ENCODE measurements at places on chromosomes 5 and 9.

GRCh38 chr9:70435948-70436347 lies 21.5 kb upstream of the KLF9 start:
- no peak for DNase-seq

DNA sequence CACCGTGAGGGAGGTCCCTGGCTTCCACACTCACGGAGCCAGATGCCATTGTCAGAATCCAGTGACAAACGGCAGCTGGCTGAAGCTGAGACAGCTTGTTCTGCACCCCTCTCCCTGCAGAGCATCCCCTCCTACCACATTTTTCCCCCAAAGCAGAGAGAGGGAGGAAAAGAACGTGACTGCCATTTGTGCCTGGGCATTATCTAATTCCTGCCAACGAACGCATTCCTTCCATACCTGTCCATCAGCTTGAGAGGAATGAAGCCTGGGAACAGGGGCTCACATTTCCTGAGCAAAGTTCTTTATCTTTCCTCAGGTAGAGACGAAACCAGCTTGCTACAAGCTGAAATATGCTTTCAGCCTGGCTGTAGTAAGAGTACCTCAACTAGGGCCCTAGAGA lies 175.4 kb downstream of the SLIT3 start:
- no peak for DNase-seq

GRCh38 chr9:94632737-94633136 lies 6.6 kb downstream of the FBP1 start:
- no peak for DNase-seq

DNA sequence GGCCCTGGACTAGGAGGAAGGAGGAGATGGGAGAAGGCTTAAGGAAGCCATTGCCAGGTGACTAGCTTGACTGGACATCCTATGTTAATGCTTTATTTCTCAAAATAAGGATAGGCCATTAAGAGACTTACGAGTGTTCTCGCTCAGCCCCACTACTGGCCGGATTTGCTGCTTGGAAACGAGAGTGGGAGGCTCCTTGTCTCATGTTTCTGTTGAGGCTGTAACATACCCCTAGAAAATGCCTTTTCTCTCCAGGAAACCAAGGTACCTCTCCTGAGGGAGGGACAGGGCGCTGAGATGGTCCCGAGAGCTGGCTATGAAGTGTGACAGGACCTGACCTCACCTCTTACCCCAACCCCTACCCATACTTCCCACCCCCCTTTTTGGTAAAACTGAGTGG lies 60.0 kb downstream of the RALGPS1 start:
- DNase-seq, result no peak

DNA sequence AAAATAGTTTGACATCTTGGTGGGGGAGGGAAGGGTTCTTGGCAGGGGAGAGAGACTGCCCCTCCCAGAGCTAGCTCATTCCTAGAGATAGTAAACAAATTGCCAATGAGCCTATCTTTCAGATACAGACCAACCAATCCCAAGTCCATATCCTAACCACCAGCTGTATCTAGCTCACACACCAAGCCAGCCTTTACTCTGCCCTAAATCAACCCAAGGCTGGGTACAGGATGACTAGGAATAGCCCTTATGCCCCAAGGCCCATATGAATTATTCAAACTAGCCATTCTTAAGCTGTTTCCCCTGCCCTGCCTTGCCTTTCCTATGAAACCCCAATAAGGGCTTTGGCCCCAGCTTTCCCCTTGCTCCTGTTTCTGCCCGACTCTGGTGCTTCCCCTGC lies 281.3 kb upstream of the PANK3 start:
- DNase-seq, result no peak

DNA sequence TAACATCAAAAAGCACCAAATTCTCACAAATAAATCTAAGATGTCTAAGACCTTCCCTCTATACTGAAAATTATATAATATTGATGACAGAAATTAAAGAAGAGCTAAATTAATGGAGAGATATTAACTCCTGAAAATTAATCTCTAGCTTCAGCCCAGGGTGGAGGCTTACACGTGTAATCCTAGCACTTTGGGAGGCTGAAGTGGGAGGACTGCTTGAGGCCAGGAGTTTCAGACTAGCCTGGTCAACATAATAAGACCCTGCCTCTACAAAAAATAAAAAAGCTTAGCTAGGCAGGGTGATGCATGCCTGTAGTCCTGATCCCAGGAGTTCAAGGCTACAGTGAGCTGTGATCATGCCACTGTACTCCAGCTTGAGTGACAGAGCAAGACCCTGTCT lies 39.6 kb upstream of the ANKRD34B start:
- no peak for DNase-seq

DNA sequence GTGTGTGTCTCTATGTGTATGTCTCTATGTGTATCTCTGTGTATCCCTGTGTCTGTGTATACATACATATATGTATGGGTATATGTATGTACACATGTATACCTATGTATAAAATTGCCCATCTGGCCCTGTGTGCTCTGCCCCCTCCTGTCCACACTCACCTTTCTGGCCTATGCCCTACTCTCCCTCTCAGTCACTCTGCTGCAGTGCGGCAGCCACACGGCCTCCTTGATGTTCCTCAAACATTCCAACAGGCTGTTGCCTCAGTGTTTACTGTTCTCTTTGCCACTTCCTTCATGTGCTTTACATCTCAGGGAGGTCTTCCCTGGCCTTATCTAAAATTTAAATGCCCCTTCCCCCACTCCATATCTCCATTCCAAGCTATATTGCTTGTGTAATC lies 18.3 kb upstream of the RNF180 start:
- no peak for DNase-seq
